Activated CD4-positive, alpha-beta T cell treated with anti-CD3 and anti-CD28 coated beads, Interleukin-2, amount 10 ng/mL, durations not matched to agents 7 days and 5 days (primary cell): ENCODE measurements at places on chromosomes 12 and 14.

GRCh38 chr14:104064003-104064402 is 21.5 kb upstream of the ASPG start:
- no peaks in the 10 kb centered on the region for H3K36me3 ChIP-seq
- no peak for DNase-seq
- H3K27ac ChIP-seq = no peak overlapping the region
- H3K4me3 ChIP-seq = no peak overlapping the region

DNA sequence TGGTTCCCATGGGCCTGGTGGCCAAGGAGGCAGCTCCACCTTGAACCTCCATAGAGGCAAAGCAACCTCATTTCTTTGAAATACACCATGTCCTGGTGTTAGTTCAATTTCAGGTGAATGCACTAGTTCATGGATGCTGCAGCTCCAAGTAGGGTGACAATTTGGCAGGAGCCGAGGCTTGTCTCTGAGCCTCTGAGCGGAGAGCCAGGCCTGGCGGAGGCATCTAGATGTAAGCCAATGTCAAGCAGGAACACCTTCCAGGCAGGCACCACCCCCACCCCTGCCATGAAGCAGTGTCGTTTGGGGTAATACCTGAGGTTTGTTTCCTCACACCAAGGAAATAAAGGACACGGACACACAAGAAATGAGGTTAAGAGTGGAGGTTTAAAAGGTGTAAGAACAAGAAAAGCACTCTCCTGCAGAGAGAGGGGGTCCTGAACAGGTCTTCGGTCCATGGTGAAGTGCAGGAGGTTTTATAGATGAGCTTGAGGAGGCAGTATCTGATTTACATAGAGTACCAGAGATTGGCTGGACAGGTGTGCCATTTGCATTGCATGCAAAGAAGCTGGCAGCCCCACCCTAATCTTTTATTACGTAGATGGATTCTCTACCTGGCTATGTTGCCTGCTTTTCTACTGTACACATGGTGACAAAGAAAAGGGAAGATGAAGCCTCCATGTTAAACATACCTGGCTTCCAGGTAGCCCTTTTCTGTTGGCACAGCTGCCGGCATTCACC is 60.3 kb downstream of the RIN3 start:
- no peak overlapping the region for H3K4me3 ChIP-seq
- H3K27ac ChIP-seq = no peak overlapping the region
- DNase-seq = no peak
- peaks cover 19% of the 10 kb centered on the region for H3K36me3 ChIP-seq
- peaks cover 68% of the 10 kb centered on the region for H3K4me1 ChIP-seq
- H3K27me3 ChIP-seq = peaks cover 15% of the 10 kb centered on the region

- H3K27ac ChIP-seq = no peak overlapping the region
- no peak overlapping the region for H3K4me3 ChIP-seq
- peaks cover 4% of the 10 kb centered on the region for H3K4me1 ChIP-seq
- H3K27me3 ChIP-seq = no peaks in the 10 kb centered on the region
- DNase-seq = peak; percentile 33
Measured at GRCh38 chr14:73472185-73473114, 14.1 kb upstream of the NUMB start.

DNA sequence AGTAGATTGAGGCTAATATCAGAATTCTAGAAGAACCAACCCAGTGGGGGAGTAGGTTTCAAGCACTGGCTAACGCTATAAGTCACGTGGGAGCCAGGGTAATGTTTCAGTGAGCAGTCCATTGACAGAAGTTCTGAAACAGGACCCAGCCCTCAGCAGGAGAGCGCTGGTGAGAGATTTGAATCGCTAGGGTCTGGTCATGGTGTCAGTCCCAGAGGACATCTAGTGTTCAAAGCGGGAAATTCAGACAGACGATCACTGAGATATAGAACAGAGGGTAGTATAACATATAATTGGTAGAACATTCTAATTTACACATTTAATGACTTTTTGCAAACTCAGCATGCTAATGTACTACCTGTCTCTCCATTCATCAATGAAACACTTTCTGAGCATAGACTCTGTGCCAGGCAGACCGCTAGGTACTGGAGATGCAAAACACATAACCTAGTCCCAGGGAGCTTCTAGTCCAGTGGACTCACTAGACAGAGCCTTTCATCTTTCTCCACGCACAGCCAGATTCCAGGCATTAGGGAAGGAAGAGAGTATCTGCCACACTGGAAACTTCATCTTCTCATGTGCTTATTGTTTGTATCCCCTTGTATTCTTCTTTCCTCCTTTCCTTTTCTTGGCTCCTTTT is 35.4 kb upstream of the RNASE3 start:
- peaks cover 29% of the 10 kb centered on the region for H3K27me3 ChIP-seq
- no peaks in the 10 kb centered on the region for H3K36me3 ChIP-seq
- peak; percentile 70 for DNase-seq
- H3K4me1 ChIP-seq = peaks cover 8% of the 10 kb centered on the region
- H3K27ac ChIP-seq = no peak overlapping the region
- H3K4me3 ChIP-seq = no peak overlapping the region

GRCh38 chr12:16719713-16720416 is 113.9 kb upstream of the LMO3 start:
- DNase-seq = no peak
- no peaks in the 10 kb centered on the region for H3K4me1 ChIP-seq
- H3K27me3 ChIP-seq = no peaks in the 10 kb centered on the region
- no peak overlapping the region for H3K27ac ChIP-seq
- no peaks in the 10 kb centered on the region for H3K36me3 ChIP-seq

DNA sequence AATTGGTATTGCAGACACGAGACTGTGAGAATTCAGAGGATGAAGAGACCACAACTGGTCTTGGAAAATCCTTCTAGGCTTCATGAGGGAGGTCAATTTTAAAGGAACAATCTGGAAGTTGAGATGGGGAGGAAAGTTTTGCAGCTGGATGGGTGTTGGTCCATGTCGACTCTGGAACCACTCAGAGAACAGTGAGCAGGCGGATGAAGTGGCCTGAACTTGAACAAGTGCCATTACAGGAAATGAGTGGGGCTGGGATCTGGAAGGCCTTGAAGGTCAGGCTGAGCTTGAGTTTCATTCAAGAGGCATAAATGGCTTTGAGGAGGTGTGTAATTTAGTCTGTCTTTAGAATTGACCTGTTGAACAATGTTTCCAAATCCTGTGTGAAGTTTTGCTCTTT is 140.9 kb downstream of the GALC start:
- no peaks in the 10 kb centered on the region for H3K36me3 ChIP-seq
- H3K4me1 ChIP-seq = no peaks in the 10 kb centered on the region
- no peak overlapping the region for H3K4me3 ChIP-seq
- no peak overlapping the region for H3K27ac ChIP-seq
- peaks cover 13% of the 10 kb centered on the region for H3K27me3 ChIP-seq

DNA sequence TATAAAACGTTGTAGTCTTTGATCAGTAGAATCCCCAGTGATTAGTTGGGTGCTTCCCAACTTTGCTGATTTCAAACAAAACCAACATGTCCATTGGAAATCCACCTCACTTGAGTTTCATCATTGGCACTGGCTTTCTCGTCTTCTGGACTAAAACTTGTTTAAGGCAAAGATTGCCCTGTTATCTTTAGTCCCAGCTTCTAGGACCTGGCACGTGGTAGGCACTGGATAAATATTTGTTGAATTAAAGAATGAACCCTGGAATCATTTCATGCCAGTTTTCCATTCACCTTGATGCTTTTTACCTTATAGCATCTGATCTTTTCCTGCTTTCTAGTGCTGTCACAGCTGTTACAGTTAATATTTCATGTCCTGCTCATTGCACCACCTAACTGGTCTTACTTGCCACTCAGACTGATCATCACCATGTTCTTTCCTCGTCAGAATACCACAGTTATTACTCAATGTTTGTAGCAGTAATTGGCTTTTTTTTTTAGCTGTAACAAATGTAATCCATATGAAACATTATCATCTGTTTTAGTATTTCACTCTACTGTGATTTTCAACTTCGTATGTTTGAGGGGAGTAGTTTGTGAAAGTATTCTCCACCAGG is 7.3 kb upstream of the C12orf50 start:
- H3K4me1 ChIP-seq = peaks cover 57% of the 10 kb centered on the region
- H3K27me3 ChIP-seq = no peaks in the 10 kb centered on the region
- DNase-seq = no peak

DNA sequence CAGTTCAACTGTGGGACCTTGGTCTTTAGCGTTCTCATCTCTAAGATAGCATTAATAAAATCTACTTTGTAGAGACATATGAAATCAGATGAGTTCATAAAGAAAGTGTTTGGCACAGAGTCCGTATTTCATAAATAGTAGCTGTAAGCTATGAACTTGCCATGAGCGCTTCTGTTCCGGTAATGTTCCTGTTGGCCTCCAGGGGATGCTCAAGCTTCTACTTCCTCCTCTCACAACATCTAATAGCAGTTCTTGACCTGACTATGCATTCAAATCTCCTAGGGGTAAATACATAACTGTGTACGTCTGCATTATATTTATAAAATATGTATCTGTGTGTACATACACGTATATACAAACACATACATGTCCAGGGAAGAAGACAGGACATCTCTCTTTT is 288.2 kb upstream of the TMPO start:
- H3K27me3 ChIP-seq = no peaks in the 10 kb centered on the region
- no peak overlapping the region for H3K4me3 ChIP-seq
- DNase-seq = no peak
- H3K4me1 ChIP-seq = no peaks in the 10 kb centered on the region
- H3K36me3 ChIP-seq = no peaks in the 10 kb centered on the region

GRCh38 chr12:97397008-97397407 is 65.6 kb upstream of the RMST start:
- H3K4me3 ChIP-seq = no peak overlapping the region
- DNase-seq = no peak
- H3K4me1 ChIP-seq = no peaks in the 10 kb centered on the region
- H3K36me3 ChIP-seq = no peaks in the 10 kb centered on the region

DNA sequence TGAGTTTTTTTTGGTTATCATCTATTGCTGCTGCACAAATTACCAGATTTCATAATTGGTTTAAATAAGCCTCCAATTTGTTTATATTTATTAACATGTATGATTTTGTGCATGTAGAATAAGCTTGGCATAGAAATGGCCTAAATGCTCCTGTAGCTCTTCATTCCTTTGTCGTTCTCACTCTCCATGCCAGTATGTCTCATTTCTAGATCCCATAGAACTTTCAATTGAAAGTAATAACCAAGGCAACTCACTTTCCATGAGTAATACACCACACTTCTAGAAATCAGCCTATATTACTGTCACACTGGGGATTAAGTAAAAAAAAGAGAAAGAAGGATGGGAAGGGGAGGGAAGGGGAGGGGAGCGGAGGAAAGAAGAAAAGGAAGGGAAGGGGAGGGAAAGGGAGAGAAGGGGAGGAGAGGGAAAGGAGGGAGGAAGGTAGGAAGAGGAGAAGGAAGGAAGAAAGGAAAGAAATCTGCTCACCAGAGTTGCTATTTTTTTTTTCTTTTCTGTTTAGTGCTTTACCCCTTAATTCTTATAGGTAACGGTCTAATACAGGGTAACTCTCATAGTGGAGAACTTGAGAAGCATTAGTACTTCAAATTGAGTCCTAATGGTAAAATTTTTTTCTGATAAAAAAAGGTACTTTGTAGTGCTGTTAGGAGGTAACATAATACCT is 45.6 kb downstream of the MDM2 start:
- H3K27ac ChIP-seq = no peak overlapping the region
- no peaks in the 10 kb centered on the region for H3K36me3 ChIP-seq
- H3K27me3 ChIP-seq = peaks cover 1% of the 10 kb centered on the region
- no peaks in the 10 kb centered on the region for H3K4me1 ChIP-seq
- DNase-seq = no peak

DNA sequence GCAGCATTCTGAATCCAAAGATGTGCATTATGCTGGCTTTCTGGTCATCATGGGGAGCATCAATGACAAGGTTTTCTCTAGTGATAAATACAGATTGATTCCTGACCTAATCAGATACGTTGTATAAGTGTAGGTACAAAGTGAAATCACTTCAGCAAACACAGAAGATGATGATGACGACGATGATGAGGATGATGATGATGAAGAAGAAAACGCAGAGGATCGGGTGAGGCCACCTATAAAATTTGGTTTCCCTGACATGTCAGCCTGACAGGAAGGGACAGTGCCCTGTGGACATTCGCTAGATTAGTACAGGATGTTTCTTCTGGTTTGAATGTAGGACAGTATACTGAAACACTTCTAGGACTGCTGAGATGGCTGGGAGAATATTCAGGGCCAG is 20.2 kb downstream of the RNF34 start:
- peaks cover 64% of the 10 kb centered on the region for H3K36me3 ChIP-seq
- H3K27me3 ChIP-seq = no peaks in the 10 kb centered on the region
- peaks cover 12% of the 10 kb centered on the region for H3K4me1 ChIP-seq
- DNase-seq = no peak
- H3K27ac ChIP-seq = no peak overlapping the region

DNA sequence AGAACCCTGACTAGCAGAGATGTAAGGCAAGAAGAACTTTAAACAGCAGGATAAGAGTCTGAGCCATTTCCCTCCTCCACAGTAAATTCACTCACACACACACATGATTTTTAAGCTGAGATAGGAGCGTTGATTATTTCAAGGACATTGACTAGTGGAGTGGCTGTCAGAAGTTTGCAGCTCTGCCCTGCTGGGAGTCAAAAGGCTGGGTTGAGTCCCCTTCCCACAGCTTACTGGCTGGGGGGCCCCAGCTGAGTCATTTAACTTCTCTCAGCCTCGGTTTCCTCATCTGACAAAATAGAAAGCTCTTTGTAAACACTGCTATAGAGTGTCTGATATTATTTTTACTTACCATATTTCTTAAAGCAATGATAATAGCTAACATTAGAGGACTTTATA is 28.3 kb downstream of the VCPKMT start:
- H3K4me3 ChIP-seq = peak overlapping the region; percentile 60
- DNase-seq = no peak
- no peaks in the 10 kb centered on the region for H3K27me3 ChIP-seq
- H3K4me1 ChIP-seq = peaks cover 87% of the 10 kb centered on the region
- H3K36me3 ChIP-seq = peaks cover 54% of the 10 kb centered on the region

GRCh38 chr12:46363582-46364299 is 8.8 kb downstream of the SLC38A2 start:
- H3K27me3 ChIP-seq = no peaks in the 10 kb centered on the region
- H3K36me3 ChIP-seq = peaks cover 88% of the 10 kb centered on the region
- H3K27ac ChIP-seq = no peak overlapping the region

DNA sequence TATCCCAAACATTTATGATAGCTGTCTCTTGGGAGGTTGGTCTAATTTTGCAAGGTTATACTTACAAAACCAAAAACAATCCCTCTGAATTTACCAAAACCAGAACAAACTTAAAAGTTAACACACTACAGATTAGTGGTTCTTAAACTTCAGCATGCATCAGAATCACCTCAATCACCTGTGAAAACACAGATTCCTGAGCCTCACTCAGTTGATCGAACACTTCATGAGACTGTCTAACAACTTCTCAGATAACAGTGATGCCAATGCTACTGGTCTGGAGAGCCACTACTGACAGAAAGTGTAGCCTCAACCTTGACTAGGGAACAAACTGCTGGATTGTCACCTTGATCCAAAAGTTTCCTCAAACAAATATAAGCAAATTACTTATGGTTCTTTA is 44.2 kb downstream of the ATP2B1 start:
- H3K36me3 ChIP-seq = peaks cover 8% of the 10 kb centered on the region
- no peak overlapping the region for H3K4me3 ChIP-seq
- peaks cover 35% of the 10 kb centered on the region for H3K4me1 ChIP-seq
- no peak for DNase-seq
- H3K27ac ChIP-seq = no peak overlapping the region
